ENCODE measurements at places on chromosomes 7 and 10.
A peak's percentile ranks its signal among the peaks of the same experiment; 100 is the strongest.

GRCh38 chr7:87173471-87173870 is 21.2 kb downstream of the DMTF1 start:
- DNase-seq: no peak

GRCh38 chr10:123194056-123194455 is 39.9 kb downstream of the BUB3 start:
- DNase-seq: no peak

GRCh38 chr7:13259930-13260329 is 572.5 kb downstream of the ARL4A start:
- DNase-seq: no peak

DNA sequence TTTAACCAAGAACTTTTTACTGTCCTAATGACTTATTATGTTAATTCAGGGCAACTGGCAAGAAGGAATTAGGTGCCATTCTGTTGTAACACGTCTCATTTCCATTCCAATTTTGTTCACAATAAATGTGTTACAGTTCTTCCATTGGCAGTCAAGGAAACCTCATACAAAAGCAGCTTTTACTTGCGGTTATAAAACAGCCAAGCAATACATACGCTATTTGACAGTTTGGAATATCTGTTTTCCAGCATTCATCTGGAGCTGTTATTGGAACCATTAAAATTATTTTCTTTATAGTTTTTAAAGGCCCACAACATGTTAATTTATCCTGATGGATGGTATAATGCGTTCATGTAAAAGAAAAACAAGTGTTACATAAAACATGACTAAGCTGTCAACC is 33.3 kb downstream of the MTERF1 start:
- DNase-seq: no peak

DNA sequence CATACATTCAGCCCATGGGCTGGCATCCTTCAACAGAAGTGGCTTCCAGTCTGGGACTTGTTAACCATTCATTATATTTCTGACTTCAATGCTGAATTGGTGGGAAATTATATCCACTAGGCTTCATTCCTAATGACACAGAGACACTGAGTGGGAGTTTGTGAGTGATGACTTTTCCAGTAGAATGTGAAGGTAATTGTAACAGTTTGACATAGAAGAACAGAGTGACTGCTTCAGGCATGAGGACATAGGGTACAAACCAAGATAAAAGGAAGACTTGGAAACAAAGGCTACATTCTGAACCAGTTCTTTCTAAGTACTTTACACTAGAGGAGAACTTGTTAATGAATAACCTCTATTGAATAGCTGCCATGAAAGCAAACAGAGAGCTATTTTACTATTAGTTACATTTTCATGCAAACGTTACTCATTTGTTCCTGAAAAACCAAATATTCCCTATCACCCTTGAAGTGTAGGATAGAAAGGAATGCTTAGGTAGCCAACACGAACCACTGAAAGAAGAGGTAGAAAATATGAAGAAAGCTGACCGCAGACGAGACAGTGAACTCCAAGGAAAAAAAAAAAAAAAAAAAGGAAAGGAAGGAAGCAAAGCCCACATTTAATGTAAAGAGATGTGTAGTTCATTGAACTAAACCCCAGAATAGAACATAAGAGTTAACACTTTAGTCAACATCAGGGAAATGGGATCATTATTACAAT is 237.0 kb upstream of the SEMA3C start:
- no peak for DNase-seq

- no peak for DNase-seq
Measured at GRCh38 chr7:91565499-91566401, 301.5 kb downstream of the FZD1 start.

DNA sequence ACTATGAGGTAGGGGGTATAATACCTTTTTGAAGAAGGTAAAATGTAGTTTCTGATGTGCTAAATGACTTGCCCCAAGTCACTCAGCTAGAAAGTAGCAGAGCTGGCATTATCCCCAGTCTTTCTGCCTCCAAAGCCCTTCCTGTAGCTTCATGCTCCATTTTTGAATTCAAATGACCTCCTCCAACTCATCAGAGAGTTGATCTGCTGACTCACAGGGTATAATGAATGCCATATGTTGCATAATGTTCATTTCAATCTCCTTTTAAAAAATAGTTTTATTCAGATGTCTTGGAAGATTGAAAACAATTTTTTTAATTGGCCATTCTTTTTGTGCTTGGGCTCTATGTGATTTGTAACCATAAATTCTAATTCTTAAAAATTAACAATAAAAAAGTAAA is 272.8 kb upstream of the IMMP2L start:
- no peak for DNase-seq

GRCh38 chr10:101529725-101530553 is 58.1 kb downstream of the POLL start:
- DNase-seq: no peak

GRCh38 chr10:28811639-28812349 is 134.5 kb downstream of the BAMBI start:
- no peak for DNase-seq

DNA sequence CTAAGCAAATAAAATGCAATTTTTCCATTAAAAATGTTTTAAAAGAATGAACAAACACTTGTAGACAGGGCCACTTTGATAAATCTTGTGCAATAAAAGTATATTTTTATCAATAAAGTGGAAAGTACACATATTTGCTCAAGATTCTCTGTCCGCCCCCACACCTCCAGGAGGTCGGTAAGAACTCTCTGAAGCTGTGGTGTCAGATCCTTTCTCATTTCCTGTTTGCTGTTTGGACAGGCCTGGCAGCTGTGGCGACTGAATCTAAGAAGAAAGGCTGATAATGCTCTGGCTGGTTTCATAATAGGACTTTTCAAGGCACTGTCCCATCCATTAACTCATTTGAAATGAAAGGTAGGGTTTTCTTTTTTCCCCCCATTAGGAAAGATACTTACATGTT is 15.3 kb upstream of the ASB4 start:
- DNase-seq: peak; percentile 81

GRCh38 chr7:50626286-50626685 is 61.1 kb upstream of the DDC start:
- DNase-seq: no peak

DNA sequence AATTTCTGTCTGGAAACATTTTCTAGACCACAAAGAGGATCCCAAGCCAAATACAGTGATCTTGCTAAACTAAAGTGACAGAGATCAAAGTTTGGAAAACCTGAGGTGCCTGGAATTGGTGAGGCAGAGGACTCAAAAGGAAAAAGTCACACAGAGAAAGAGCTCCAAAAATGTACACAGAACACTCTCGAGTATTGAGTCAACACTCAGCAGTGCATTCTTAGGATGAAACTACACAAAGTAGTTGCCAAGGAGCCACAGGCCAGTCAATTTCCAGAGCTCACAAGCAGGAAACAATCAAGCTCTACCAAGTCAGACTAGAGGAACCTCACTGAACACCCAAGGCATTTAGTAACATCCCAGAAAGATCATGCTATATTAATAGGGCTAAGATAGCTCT is 61.3 kb downstream of the MICU1 start:
- peak; percentile 6 for DNase-seq

- no peak for DNase-seq
Measured at GRCh38 chr7:17709599-17709998, 230.7 kb downstream of the SNX13 start.

- DNase-seq: peak; percentile 69
Measured at GRCh38 chr7:100476903-100477870, 1.8 kb downstream of the TSC22D4 start.

- peak; percentile 4 for DNase-seq
Measured at GRCh38 chr10:121168545-121169216, 317.5 kb downstream of the WDR11 start.

DNA sequence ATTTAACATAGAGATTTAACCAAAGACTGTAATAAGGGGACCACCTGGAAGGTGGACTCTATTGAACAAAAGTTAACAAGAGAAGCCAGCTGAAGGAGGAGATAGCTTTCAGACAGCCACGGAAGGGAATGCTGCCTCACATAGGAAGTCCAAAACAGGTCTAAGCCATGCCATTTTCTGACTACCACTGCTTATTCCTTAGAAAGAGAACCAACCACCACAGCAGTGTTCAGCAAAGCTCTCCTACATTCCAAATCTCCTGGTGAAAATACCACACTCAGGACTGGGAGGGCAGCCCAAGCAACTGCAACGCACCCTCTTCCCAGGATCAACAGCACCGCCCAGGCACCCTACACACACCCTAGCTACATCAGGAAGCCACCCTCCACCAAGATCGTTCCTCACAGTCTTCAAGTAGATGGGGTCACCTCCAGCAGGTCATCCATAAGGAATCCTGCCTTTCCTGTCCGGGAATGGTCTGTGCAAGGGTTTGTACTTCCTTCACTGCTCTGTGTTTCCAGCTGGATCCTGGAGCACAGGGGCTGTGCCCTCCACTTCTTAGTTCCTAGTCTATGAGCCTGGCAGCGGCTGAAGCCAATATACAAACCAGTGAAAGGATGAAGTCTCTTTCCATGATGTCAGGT is 2.5 kb downstream of the KIAA1549 start:
- no peak for DNase-seq

GRCh38 chr10:97059006-97059871 is 126.5 kb downstream of the SLIT1 start:
- DNase-seq: no peak

DNA sequence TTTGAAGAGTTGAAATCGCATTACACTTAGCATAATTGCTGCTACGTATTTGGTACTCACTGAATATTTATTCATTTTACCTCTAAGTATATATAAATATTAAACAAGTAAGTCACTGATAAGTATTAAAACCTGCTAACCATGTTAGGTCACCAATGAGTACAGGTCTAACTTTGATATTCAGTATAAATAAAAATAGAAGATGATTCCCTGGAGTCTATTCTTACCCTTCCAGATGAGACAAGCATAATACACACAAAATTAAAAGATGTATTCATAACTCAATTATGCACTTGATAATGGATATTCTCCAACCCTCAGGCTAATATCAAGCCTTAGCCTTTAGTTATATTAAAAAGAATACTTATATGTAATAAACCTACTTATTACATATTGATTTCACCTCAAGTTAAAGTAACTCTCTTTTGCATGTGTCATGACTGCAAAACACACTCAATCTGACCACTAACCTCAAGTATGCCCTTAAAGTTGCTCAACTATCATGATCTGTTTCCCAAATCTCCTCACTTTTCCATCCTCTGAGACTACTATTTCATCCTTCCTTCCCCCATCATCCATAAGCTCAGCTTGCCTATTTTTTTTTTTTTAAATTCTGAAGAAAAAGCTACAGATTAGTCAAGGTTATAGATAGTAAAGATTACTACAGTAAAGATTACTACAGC is 46.8 kb downstream of the IPMK start:
- DNase-seq: no peak

GRCh38 chr10:127399668-127400067 is 149.4 kb upstream of the NPS start:
- DNase-seq: no peak

GRCh38 chr7:158955146-158955870 is 99.0 kb downstream of the DYNC2I1 start:
- no peak for DNase-seq

DNA sequence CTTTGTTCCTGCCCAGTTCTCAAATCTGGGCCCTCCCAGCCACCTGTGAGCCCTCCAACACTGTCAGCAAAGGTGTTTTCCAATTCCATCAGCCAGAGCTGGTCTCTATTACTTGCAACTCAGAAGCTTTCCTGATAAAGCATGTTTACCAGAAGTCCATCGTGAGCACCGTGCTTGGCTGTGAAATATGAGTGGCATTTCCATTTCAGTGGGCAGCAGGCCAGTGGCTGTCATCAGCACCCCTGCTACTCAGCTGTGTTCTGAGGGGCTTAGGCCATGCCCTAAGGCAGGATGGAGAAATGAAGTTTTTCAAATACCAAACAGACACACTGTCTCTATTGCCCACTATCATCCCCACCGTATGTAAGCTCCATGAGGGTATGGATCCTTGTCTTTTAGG is 12.7 kb upstream of the BNIP3 start:
- no peak for DNase-seq

GRCh38 chr7:49926720-49927119 is 153.3 kb downstream of the VWC2 start:
- DNase-seq: no peak

- peak; percentile 86 for DNase-seq
Measured at GRCh38 chr7:4713183-4713784, 31.2 kb downstream of the FOXK1 start.

GRCh38 chr7:39686261-39686924 is 63.0 kb downstream of the RALA start:
- no peak for DNase-seq

GRCh38 chr7:44062903-44063295 is 2.5 kb downstream of the PGAM2 start:
- no peak for DNase-seq

GRCh38 chr10:42755028-42755451 is 27.6 kb upstream of the BMS1 start:
- DNase-seq: no peak

GRCh38 chr7:108860615-108861014 is 290.9 kb downstream of the DNAJB9 start:
- DNase-seq: no peak

Data from NB4 (cell line).